NCI-H2081 (cell line): ENCODE measurements at places on chromosomes 1 and 21.

GRCh38 chr1:77303387-77303786, 21.6 kb downstream of the AK5 start:
- DNase-seq: no peak

GRCh38 chr1:9371391-9371935, 78.8 kb downstream of the SPSB1 start:
- no peak for DNase-seq

DNA sequence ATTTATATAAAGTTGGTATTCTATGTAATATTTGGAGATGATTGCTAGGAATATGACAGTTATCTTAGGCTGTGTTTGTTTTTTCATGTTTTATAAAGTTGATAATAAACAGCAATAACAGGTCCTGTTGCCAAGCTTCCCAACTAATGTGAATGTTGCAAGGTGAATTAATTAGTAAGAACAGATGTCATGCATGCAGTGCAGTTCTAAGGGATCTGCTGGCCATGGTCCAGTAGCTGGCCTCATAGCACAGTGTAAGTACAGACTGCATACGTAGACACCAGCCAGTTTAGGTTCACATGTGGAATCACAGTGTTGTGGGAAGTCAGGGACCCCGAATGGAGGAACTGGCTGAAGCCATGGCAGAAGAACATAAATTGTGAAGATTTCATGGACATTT, 478.2 kb downstream of the NEGR1 start:
- DNase-seq: peak; percentile 73

- no peak for DNase-seq
Measured at GRCh38 chr1:6459850-6460265, 6.1 kb downstream of the TNFRSF25 start.

DNA sequence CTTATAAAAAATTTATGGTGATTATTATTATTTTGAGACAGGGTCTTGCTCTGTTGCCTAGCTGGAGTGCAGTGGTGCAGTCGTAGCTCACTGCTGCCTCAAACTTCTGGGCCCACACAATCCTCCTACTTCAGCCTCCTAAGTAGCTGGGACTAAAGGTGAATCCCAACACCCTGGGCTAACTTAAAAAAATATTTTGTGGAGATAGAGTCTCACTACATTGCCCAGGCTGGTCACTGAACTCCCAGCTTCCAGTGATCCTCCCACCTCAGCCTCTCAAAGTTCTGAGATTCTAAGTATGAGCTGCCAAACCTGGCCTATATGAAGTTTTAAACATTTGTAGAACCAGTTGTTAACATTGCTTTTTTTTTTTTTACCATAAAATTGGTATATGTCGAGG, 18.2 kb downstream of the NFIA start:
- DNase-seq: no peak

GRCh38 chr1:44422161-44422560, 17.1 kb downstream of the RNF220 start:
- no peak for DNase-seq

DNA sequence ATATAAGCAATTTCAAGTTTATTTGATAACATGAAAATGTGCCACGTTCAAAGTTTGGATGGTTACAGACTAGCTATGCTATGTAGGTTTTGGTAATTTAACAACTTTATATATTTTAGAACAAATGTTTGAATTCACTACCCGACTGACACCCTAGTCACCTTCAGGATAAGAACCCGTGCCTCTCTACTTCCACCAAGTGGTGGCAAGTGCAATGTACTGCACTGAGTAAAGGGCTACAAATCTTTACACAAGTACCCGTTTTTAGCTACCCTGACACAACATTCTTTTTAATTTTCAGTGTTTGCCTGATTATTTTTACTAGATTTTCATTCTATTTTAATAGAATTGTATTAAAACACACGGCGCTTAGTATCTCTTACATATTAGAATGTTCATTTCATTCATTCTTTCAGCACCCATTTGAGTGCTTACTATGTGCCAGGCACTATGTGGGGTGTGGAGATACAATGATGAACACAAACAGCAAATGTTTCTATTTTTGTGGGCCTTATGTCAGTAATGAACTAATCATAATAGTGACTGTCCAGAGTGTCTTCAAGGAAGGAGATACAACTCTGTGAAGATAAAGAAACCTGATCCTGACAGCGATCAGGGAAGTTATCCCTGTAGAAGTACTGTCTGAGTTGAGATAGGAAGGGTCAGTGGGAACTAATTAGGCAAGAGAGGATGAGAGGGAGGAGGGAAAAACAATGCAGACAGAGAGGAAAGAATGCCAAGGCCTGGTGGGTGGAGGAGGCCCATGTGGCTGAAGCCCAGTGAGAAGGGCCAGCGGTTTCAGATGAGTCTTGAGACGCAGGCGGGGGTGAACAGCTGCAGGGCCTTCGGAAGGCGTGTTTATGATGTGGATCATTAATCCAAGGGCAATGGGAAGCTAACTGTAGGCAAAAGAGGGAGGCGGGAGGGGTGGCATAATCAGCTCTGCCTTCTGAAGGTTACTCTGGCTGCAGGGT, 3.8 kb downstream of the LCA5L start:
- peak; percentile 17 for DNase-seq

GRCh38 chr1:184954232-184954995, 19.9 kb downstream of the NIBAN1 start:
- no peak for DNase-seq

GRCh38 chr21:45029948-45030681, 44.3 kb upstream of the ADARB1 start:
- no peak for DNase-seq

DNA sequence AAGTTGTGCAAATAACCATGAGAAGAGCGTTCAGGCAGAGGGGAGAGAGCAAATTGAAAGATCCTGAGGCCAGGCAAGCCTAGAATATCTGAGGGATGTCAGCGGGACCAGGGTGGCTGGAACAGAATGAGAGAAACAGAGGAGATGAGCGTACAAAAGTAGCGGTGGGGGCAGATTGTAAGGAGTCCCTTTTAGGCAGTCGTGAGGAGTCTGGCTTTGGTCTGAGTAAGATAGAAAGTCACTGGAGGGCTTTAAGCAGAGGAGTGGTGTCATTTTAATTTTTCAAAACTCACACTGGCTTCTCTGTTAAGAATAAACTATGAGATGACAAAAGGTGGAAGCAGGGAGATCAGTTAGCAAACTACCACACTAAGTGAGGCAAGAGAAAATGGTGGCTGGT, 24.2 kb downstream of the ATP5PF start:
- DNase-seq: no peak

- DNase-seq: no peak
Measured at GRCh38 chr1:240486611-240487010, 125.3 kb downstream of the GREM2 start.

GRCh38 chr1:53755874-53756273, 16.9 kb upstream of the GLIS1 start:
- no peak for DNase-seq

DNA sequence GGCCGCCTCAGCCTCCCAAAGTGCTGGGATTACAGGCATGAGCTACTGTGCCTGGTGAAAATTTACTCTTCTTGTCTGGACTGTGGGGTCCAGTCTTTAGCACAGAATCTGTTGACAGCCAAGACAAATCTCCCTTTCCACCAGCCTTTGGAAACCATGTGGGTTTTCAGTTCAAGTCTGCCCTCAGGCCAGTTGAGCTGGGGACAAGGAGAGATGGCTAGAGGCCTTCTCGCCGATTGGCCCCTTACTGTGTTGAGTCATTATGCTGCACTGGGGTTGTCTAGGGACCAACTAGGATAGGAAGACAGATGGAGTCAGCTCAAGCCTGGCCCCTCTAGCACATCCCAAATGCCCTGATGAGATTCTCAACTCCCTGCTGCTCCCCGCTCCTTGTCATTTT, 8.6 kb upstream of the NKAIN1 start:
- DNase-seq: no peak

GRCh38 chr1:238811211-238811879, 575.0 kb upstream of the CHRM3 start:
- DNase-seq: no peak

GRCh38 chr21:46564391-46564790, 40.5 kb downstream of the S100B start:
- DNase-seq: no peak

DNA sequence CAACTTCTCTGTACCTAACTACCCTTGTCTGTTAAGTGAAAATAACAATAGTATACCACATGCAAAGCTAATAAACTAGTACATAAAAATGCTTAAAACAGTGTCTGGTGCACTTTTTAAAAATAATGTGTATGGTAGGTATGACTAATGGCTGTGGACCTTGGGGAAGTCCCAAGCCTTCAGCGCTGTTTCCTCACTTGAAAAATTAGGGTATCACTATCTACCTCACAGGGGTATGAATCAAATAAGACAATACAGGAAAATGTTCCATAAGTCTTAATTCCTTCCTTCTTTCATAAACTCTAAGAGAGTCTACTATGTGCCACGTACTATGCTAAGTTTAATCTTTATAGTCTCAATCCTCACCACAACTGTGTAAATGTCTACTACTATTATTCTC, 32.0 kb downstream of the EGLN1 start:
- DNase-seq: no peak

DNA sequence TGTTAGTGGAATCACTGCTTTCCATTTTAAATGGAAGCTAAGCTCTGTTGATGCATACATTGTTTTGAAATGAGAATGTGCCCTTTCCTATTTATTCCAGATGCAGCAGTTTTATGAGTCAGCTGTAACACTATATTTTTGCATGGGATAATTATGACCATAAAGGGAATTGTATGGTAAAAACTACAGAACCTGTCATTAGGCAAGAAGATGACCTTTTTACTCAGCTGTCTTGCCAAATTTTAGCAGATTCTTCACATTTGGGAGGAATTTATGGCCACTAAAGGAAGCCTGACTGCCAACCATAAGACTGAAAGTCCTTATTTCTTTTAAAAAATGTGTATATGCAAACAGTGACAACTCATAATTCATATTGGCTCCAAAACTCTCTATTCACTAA, 356.3 kb upstream of the PRMT6 start:
- DNase-seq: no peak

DNA sequence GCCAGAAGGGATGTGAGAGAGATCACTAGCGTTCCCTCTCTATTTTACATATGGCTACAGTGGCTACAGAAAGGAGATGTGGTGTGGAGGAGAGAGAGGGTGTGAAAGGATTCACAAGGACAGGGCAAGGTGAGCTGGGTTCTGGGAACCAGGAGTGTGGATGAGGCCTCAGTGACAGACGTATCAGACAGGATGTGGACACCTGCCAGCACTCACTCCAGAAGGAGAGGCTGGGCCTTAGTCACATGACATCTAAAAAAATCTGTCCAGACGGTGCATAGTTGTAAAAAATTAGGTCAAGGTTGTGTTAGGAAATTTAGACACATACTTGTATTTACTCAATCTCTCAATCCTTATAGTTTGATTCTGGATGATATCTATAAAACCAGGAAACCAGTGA, 10.6 kb downstream of the TRIM67 start:
- no peak for DNase-seq

GRCh38 chr1:151131701-151132334, 14.6 kb downstream of the SEMA6C start:
- no peak for DNase-seq

DNA sequence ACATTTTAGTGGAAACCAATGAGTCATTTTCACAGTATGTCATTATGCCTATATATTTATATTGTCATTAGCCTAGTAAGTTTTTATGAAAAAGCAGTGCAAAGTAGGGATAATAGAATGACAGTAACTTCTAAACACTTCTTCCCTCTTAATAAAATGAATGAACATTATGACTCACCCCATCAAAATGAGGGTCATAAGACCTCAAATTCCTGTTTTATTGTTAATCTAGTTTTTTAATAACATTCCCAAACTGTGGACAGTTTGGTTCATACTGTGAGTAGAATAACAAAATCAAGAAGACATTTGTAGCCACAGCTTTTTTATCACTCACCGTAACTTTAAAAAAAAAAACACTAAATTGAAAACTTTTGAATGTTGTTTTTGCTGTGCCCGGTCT, 160.5 kb downstream of the LRRC40 start:
- DNase-seq: no peak

GRCh38 chr1:219792337-219793021, 135.9 kb downstream of the SLC30A10 start:
- DNase-seq: no peak

DNA sequence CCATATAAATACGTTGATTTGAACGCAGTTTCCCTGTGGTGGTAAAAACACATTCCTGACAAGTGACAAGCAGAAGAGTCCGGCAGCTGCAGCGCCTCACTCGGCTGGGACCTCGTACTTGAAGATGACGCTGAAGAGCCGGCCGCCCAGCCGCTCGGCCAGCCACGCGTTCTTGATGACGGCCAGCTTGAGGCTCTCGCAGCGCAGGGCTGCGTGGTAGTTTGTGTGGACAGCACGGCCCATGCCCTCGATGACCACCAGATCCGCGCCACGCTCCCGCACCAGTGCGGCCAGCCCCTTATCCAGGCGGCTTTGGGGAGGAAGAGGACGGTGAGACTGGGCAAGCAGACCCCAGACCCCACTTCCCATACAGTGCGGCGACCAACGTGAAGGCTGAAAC, 17.6 kb downstream of the PANK4 start:
- DNase-seq: no peak

GRCh38 chr1:78079580-78079979, 33.8 kb downstream of the GIPC2 start:
- DNase-seq: no peak

- no peak for DNase-seq
Measured at GRCh38 chr1:26274801-26275425, 5.0 kb upstream of the SH3BGRL3 start.

- DNase-seq: peak; percentile 93
Measured at GRCh38 chr1:154567386-154568156, at the start of gene CHRNB2. TSS of gene CHRNB2 (plus strand) at chr1:154567778. CDS start at chr1:154568045, 267 bp downstream.
